Stimulated activated CD4-positive, alpha-beta T cell treated with anti-CD3 and anti-CD28 coated beads, Interleukin-12 subunit alpha, Interleukin-12 subunit beta, amount 100 ng/mL, for 24 hours (primary cell): ENCODE measurements at places on chromosomes 1 and 21.

DNA sequence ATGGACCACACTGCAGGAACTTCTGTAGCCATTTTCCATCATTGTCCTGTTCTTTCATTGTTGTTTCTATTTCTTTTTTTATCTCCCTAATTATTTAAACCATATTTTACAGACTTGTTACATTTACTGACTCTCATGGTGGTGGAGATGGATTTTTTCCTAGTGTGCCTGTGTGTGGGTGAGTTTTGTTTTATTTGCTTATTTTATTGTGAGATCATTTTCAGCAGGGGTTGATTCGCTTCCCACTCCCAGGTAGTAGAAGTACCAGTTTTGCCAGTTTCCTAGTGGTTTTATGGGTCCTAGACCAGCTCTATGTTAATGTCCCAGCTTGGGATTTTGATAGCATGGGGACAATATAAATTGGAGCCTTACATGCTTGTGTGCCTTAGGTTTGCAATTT, 80.0 kb upstream of the BACH1 start:
- DNase-seq: no peak

GRCh38 chr1:29944253-29944905, 708.1 kb downstream of the PTPRU start:
- no peak for DNase-seq

- no peak for DNase-seq
Measured at GRCh38 chr1:94096797-94097549, 24.0 kb downstream of the ABCA4 start.

GRCh38 chr21:16797966-16798365, 714.9 kb upstream of the CXADR start:
- DNase-seq: no peak

DNA sequence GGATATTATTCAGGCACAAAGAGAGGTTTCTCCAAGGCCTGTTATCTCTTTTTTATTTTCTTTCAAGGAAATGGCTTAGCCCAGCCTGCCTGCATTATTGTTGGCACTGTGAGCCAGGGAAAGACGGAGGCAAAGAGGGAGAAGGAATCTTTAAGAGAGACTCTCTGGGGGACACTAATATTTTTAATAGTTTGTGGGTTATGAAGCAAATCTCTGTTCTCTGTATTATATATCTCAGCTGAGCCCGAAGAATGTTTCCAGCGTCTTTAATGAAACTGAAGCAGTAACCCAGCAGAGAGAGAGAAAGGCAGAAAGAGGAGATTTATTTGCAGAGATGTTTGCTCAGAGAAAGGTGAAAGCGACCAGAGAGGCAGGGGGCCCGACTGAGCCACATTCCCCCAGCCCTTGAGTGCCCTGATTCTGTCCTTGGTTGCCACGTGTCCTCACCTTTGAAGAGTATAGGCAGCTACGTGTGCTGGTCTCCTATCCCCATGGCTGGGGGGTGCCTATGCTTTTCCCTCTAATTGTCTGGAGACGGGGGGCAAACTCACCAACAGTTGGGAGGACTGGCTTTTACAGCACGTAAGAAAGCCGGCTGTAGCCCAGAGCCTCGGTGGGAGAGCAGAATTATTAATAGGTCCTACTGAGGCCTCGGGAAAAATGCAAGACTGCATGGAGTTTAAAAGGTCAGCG, 166.4 kb downstream of the TRABD2B start:
- DNase-seq: no peak

- DNase-seq: no peak
Measured at GRCh38 chr1:19759740-19760089, 40.0 kb downstream of the TMCO4 start.

DNA sequence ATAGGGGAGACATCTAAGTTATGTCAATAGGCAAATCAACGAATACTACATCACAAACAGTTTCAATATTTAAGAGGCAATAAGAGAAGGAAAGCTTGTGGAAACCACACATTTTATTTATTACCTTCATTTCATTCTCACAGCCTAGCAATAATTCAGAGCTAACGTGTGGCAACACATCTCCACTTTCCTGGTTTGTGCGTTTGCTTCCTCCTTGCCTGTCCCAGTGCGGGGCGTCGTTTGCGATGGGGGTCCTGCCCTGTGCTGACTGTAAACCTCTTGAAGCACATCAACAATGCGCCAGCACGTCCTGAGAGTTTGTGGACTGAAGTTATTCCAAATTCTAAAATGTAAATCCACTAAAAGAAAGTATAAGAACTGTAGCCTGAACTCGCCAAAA, 14.4 kb upstream of the VPS26C start:
- DNase-seq: no peak

- no peak for DNase-seq
Measured at GRCh38 chr1:232183266-232183800, 446.6 kb downstream of the SIPA1L2 start.
